ENCODE measurements at places on chromosomes 13 and 19.

GRCh38 chr13:20359335-20359734 lies 127.2 kb upstream of the GJB6 start:
- DNase-seq = no peak

DNA sequence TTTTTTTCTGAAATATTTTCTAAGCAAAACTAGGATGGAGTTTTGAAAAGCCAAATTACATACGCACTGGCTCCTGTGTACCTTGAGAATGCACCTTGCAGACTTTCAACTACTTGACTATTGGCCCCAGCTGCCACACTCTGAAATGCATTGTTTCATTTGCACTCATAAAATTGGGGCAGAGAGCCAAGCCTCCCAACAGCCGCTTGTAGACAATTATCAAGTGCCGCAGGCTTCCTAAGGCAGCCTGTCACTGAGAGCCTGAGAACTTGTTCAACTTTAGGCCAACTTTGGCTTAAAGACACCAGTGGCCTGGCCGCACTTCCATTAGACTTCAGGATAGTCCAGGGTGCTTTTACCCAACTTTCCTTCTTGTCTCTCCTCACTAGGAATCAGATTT lies 115.7 kb upstream of the STARD13 start:
- no peak for DNase-seq

DNA sequence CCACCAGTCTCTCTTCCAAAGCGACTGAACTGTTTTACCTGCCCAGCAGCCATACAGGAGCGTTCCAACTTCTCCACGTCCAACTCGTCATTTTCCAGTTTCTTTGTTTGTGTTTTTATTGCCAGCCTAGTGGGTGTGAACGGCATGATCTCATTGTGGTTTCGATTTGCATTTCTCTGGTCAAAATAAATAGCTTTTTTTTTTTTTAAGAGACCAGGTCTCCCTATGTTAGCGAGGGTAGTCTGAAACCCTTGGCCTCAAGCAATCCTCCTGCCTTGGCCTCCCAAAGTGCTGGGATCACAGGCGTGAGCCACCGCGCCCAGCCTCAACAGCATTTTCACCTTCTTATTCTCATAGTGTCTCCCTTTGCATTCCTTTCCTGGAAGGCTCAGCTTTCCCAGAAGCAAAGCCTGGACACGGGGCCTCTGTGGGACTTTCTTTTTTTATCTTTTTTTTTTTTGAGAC lies 4.2 kb upstream of the JSRP1 start:
- DNase-seq = no peak

DNA sequence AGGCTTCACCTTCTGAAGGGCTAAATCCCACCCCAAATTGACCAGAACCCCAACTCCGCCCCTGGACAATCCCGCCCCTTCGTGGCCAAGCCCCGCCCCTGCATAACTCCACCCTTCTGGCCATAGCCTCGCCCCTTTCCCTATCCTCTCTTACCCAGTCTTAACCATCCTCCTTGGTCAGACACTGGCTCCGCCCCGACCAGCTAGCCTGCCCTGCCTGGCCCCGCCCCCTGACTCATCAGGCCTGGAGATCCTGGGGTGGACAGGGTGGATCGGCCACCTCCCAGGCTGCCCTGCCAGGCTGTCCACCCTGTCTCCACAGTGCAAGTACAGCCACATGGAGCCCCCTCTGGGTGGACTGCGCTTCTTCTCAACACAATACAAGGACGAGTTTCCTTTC lies 8.0 kb upstream of the ZNF358 start:
- DNase-seq = no peak

DNA sequence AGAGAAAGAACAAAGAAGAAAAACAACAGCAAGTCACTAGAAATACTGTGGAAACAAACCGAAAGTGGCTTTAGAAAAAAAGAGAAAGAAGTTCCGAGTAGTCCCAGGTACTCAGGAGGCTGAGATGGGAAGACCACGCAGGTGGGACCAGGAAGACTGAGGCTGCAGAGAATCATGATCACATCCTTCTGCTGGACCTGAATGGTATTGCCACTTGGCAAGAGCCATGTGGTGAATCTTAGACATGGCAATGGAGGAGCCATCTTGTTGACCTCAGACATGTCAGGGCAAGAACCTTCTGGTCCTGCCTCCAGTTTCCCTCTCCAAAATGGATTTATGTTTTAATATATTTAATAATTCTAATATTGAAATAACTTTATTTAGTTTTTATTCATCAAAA lies 37.4 kb upstream of the ZNF724 start:
- DNase-seq = no peak

GRCh38 chr13:78910147-78910546 lies 251.2 kb upstream of the OBI1 start:
- DNase-seq = no peak

GRCh38 chr13:95703576-95703975 lies 26.6 kb downstream of the DNAJC3 start:
- DNase-seq = no peak

- DNase-seq = no peak
Measured at GRCh38 chr13:35768551-35768950, 292.1 kb upstream of the MAB21L1 start.

DNA sequence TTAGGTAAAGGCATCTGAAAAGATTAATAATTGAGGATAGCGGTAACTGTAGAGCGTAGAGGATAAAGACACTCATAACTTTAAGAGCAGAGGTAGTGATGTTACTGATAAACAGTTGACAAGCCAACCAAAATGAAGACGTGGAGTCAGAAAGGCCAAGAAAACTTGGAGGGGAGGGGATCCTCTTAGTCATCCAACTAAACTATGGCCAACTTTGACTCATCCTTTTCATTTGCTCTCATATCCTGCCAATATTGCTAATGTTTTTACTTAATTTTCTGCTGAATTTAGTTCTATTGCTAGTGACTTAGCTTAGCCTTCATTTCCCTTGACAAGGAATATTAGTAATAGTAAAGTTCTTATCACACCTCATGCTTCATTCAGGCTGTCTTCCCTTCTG lies 13.4 kb downstream of the ITGBL1 start:
- DNase-seq = no peak

DNA sequence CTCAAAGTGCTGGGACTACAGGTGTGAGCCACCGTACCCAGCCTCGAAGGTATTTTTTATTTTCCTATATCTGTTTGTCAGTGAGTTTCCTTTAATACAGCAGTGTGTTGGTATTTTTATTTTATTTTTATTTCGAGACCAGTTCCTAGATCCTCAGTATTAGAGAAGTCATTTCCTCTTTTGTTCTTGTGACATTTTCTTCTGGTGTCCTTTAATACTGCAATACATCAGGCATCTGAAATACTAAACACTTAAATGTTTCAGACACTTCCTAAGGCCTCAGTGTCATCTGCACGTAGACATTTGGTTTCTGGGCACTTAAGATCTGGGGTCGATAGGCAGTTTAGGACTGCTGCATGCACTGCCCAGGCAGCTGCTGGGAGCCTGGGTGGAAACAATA lies 22.5 kb downstream of the GATAD2A start:
- DNase-seq = no peak

- no peak for DNase-seq
Measured at GRCh38 chr13:21115231-21115630, 53.8 kb upstream of the LATS2 start.

DNA sequence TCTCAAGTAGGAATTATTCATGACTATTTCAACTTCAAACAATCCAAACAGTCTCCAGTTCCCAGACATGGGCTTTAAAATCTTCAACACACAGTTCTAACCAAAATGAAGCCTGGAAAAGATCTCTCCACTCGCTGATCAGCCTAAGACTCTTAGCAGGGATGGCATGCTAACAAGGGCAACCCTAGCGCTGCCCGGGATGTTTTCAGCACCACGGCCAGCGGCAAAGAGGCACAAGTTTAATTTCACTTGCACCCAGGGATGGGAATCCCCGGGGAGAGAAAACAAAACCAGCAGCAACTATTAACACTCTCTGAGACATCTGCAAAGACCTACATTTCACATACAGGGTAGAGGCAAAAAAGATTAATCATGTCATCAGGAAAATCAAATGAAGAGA lies 43.0 kb downstream of the CACNA1A start:
- no peak for DNase-seq

GRCh38 chr19:32407004-32407992 lies 1.7 kb downstream of the DPY19L3 start:
- DNase-seq = no peak

- DNase-seq = no peak
Measured at GRCh38 chr13:100019780-100020356, 38.3 kb downstream of the ZIC2 start.

DNA sequence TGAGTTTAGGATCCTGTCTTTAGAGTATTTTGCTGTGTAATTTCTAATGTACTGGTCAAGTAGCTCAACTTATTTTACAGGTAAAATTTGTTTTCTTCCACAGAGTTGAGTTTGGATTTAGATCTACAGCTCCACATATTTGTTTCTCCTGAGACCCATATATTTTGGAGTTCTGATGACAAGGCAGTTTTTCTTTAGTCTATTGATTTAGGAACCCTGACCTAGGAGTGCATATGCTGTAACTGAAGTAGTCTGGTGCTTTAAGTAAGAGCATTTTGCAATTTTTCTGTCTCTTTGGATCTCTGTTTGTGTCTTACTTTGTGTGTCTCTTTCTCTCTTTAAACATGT lies 19.5 kb upstream of the SPRY2 start:
- DNase-seq = no peak

DNA sequence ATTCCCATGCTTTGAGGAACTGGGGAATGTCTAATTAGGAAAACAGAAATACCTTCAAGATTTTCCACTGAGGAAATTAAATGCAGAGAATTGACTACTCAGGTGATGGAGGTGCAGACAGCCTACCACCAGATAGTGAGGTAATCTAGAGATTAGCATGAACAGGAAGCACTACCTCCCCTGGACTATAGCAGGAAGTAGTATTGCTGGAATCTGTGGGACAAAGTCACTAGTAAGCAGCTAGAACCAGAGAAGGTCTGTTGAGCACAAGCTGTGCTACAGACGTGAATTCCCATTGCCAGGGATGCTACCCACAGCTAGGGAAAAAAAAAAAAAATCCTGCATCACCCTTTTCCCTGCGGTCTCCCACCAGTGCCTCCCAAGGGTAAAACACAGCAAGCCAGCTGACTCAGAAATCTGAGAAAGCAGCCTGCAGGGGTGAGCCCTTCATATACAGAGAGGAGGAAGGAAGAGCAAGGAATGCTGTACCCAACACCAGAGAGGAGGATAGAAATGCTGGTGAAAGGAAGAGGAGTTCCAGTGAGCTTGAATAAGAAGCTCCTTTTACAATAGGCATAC lies 10.2 kb downstream of the ENOX1 start:
- DNase-seq = no peak

DNA sequence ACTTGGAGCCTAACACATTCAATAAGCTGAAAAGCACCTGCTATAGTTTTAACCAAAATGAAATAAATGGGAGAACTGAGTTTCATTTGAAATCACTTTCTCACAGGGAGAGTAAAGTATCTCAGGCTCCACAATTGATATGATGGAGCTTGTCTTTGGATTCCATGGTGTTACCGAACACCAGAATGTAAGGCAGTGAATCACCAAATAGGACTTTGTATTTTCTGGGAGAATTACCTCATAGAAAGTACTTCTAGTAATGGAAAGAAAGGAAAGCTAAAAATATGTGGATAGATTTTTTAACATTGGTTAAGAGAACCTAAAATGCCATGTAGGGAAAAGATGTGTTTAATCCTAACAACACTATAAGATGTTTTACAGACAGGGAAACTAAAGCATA lies 123.6 kb downstream of the NALCN start:
- no peak for DNase-seq

DNA sequence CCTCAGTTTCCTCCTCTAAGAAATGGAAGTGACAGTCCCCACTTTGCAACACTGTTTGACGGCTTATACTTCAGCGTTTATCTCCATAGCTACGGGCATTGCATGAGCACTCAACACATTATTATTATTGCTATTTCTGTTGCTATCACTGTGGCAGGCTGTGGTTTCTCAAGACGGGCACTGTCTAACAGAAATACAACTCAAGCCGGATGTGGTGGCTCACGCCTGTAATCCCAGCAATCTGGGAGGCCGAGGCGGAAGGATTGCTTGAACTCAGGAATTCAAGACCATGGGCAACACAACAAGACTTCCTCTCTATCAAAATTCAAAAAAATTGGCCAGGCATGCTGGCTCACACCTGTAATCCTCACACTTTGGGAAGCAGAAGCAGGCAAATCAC lies 4.9 kb upstream of the ZSWIM4 start:
- no peak for DNase-seq

DNA sequence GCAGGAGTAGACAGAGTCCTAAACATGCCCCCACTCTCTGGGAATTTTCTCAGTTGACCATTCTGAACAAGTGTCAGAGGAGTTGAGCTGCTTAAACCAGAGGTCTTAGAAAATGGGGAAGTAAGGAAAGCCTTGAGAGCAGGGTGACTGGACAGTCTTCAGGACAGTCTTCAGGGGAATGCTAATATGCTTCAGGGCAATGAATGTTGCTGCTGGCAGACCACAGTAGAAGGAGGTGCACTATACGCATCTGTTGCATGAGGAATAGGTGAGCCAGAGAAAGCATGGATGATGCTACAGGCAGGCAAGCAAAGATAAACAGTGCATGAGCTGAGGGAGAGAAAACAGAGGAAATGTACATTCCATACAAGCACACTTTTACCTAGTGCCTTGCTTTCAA lies 196.6 kb upstream of the GPR12 start:
- no peak for DNase-seq

DNA sequence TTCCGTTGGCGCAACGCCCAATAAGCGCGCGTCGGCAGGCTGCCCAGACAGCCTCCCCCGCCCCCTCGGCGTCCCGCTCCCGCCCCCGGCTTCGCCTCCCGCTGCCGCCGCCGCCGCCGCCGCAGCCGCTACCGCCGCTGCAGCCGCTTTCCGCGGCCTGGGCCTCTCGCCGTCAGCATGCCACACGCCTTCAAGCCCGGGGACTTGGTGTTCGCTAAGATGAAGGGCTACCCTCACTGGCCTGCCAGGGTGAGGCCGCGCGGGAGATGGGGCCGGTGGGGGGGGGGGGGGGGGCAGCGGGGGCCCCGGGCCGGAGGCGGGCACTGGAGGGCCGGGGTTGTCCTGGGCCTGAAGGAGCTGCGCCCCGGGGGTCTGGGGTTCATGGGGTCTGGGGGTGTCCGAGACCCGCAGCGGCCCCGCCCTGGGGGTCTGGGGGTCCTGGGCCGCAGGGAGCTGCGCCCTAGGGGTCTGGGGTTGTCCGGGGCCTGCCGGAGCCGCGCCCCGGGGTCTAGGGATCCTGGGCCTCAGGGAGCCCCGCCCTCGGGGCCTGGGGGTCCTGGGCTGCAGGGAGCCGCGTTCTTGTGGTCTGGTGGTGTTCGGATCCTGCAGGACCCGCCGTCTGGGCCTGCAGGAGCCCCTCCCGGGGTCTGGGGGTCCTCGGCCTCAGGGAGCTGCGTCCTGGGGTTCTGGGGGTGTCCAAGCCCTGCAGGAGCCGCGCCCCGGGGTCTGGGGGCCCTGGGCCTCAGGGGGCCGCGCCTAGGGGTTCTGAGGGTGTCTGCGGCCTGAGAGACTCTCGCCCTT lies at the start of gene HDGFL2:
TSS of gene HDGFL2 (plus strand) at position 124 of the 801 bp plus-strand sequence. CDS start at position 178, 54 bp downstream.
- no peak for DNase-seq

DNA sequence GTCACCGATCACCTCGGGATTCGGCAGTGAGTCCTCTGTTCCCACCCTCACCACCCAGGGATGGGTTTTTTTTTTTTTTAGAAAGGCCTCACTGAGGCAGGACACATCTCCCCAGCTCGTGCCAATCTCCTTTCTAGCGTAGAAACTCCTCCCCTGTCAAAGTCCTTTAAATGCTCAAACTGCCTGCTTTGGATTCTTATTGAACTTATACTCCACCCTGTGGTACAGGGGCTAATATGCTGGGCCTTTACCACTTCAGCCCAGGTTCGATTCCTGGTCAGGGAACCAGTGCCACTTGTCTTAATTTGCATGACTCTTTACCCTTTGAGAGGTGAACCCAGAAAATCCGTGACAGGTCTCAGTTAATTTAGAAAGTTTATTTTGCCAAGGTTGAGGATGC lies 8.3 kb upstream of the ZNF14 start:
- DNase-seq = no peak

Data from NCI-H510A (cell line).